ENCODE measurements at places on chromosomes 5 and 9.

GRCh38 chr5:51983161-51983560 lies 599.9 kb downstream of the ISL1 start:
- no peak for DNase-seq

- no peak for DNase-seq
Observed at GRCh38 chr5:41211417-41211816, 1.9 kb downstream of the C6 start.

DNA sequence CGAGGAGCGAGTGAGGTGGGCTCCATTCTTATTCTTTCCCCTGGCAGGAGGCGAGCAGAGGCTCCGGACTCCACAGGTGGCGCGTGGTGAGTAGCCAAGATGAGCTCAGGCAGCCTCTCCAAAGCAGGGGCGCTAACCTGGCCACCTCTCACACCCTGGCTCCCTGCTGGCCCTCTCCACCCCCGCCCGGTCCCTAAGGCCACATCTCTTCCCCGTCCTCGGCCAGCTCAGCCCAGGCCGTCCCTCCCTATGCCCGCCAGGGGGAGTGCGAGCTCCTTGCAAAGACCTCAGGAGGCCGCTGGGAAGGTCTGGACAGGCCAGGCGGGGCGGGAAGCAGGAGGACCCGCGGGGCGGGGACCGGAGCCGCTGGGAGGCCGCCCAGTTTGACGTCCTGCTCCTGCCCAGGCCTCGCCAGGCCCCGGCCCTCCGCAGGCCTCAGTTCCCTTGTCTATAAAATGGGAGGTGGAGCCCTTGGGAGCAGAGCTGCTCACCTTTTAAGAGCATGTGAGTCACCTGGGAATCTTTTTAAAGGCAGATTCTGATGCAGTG lies 46.3 kb upstream of the GGTA1 start:
- no peak for DNase-seq

- DNase-seq = peak; percentile 15
Observed at GRCh38 chr5:172630986-172631385, 10.1 kb upstream of the NEURL1B start.

DNA sequence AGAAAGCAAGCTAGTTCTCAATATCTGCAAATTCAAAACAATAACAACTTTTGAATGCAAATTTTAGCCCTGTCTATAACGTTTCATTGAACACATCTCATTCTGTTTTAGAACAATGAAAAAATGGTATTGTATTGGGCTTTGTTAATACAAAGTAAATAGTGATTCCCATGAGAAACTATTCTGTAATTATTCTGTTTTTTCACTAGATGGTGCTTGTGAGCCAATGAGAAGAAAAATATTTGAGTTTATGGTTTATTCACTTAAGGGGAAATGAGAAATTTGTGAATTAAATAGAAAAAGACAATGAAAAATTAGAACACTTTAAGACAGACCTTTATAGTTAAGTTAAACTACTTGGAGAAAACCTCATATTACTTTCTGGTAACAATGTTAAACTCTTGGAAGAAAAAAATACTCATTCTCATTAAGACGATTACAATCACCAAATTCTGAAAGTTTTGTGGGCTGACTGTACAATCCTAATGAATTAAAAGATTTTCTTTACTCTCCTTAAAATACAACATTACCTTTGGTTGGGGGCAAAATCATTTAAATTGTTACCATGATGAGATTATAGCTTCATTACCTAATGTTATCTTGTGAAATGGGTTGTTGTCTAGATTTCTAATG lies 127.0 kb downstream of the NNT start:
- no peak for DNase-seq

- DNase-seq = no peak
Observed at GRCh38 chr9:13266167-13266566, 13.3 kb downstream of the MPDZ start.

DNA sequence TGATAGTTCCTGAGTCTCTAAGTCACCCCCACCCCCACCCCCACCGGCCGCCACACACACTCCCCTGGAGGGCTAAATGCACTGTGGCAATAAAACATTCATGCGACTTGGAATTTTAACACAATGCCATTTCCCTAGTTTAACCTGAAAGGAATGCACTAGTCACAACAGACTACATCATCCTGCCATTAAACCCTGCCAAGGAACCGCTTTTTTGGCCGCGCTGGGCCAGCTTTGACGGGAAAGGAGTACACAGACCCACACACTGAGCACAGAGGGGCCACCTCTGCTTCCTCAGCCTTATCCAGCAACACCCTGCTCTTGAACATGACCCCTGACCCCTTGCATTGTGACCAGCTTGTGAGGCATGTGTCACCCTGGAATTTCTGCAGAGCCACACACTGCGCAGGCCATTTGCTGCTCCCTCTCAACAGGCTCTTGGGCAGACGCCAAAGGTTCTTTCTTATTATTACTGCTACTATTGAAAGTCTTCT lies 165.3 kb downstream of the BNC2 start:
- no peak for DNase-seq

- no peak for DNase-seq
Observed at GRCh38 chr9:104802110-104802509, 38.2 kb downstream of the NIPSNAP3B start.

DNA sequence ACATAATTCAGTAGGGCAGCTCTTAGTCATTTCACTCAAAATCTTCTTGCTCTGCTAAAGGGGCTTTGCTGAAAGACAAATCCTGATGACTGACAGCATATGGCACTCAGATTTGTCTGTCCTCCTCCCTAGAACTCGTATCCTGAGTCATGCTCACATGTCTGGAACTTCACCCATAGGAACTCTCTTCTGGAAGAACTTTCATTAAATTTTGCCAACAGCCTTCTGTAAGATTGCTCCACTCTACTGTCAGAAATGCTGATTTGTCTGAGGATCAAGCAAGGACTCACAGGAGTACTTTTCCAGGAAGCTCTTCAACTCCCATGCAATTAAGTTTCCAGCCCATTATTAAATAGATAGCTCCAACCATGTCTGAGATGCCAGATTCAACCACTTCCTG lies 59.8 kb upstream of the SNX2 start:
- no peak for DNase-seq

DNA sequence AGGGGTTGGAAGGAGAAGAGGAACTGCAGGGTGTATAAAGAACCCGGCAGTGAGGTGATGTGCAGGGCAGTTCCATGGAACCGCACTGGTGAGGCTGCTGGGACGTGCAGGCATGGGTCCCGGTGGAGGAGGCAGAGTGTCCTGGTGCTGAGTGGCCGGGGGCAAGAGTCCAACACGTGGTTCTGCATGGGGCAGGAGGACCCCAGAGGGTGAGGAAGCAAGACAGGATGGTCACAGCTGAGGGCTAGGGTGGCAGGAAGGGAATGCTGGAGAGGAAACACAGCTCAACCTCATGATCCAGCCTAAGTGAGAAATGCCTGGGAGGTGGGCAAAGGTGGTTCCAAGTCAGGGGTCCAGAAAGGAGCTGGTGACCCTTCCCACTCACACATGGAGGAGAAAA lies 87.2 kb downstream of the S1PR3 start:
- DNase-seq = no peak

GRCh38 chr5:42074353-42074752 lies 149.3 kb downstream of the FBXO4 start:
- no peak for DNase-seq

DNA sequence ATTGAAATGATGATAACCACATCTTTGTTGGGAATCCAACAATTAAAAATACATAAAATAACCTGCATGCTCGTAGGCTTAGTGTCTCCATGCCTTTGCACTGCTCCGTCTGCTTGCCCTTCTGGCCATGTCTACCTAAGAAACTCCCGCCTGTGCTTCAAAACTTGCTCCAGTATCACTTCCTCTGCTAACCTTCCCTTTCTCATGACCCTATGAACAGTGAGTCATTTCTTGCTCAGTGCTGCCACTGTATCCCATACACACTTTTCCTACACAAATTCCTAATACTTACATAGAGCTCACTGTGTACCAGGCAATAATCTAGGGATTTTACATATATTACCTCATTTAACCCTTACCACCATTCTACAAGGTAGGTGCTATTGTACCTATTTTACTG lies 33.5 kb downstream of the TMEM245 start:
- no peak for DNase-seq

DNA sequence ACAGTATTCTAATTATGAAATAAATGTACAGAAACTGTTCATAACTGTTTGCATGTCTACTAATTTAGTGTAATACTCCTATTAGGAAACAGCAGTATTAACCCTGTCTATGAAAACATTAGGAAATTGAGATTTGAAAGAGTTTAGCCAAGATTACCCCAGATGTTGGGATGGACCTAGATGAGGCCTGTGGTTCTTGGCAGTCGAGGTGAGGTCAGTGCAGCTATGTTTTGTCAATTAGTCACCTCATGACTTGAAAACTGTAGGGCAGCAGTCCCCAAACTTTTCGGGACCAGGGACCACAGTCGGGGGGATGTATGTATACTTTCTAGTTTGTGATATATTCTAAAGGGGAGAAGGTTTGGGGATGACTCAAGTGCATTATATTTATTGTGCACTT lies 4.7 kb downstream of the LNPEP start:
- no peak for DNase-seq

- DNase-seq = no peak
Observed at GRCh38 chr9:107954312-107954711, 464.7 kb upstream of the KLF4 start.

GRCh38 chr5:168967882-168968620 lies 332.9 kb downstream of the SLIT3 start:
- no peak for DNase-seq

GRCh38 chr5:113081091-113081839 lies 104.7 kb downstream of the DCP2 start:
- DNase-seq = no peak

GRCh38 chr5:138542180-138542955 lies 668 bp downstream of the ETF1 start:
- DNase-seq = no peak

- no peak for DNase-seq
Observed at GRCh38 chr9:126791406-126792230, 13.2 kb upstream of the ZBTB43 start.

DNA sequence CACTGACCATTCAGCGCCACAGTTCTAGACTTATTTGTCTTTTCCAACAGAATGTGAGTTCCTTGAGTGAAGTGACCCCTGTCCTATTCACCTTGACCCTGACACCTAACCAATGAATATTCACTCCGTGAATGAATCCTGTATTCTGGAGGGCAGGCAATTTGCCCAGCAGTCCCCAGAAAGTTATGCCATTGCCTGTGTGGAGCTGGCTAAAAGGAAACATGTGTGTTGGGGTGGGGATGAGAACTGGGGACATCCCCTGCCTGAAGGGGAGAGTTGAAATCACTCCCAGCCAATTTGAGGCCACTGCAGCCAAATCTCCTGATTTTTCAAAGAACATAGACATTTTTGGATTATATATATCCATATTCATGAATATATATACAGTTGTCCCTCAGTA lies 199.0 kb downstream of the SLIT3 start:
- no peak for DNase-seq

- no peak for DNase-seq
Observed at GRCh38 chr9:127021664-127022363, 100.6 kb downstream of the ANGPTL2 start.

DNA sequence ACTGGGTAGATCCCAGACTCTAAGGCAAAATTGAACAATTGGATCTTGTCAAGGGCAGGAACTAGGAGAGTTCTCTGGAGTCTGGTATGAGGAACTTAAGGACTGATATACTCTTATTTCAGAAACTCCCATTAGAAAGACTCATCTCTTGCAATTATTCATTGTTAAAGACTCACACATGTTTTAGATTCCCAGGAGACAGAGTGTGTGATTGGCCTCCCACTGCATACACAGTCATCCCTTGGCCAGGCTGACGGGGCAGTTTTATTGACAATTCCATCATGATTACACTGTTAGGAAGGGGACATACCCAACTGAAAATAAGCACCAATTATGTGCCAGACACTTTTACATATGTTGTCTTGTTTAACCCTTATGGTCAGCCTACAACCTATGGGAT lies 347.2 kb downstream of the DMAC1 start:
- DNase-seq = no peak

DNA sequence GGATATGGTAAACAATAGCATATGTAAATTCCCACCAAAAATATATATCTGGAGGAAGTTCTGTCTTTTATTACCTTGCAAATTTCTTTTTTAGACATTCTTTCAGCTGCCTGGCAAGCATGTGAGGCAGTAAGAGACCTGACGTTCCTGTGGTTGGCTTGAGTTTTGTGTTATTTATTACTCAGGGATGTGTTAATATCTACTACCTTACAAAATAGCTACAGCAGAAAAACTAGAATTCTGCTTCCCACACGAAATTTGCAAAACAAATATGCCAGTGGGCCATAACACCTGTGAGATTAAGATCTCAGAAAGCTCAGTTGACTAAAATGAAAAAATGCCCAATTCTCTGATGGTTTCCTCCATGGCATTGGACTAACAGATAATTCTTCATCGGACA lies 274.2 kb downstream of the TMEM167A start:
- DNase-seq = no peak

DNA sequence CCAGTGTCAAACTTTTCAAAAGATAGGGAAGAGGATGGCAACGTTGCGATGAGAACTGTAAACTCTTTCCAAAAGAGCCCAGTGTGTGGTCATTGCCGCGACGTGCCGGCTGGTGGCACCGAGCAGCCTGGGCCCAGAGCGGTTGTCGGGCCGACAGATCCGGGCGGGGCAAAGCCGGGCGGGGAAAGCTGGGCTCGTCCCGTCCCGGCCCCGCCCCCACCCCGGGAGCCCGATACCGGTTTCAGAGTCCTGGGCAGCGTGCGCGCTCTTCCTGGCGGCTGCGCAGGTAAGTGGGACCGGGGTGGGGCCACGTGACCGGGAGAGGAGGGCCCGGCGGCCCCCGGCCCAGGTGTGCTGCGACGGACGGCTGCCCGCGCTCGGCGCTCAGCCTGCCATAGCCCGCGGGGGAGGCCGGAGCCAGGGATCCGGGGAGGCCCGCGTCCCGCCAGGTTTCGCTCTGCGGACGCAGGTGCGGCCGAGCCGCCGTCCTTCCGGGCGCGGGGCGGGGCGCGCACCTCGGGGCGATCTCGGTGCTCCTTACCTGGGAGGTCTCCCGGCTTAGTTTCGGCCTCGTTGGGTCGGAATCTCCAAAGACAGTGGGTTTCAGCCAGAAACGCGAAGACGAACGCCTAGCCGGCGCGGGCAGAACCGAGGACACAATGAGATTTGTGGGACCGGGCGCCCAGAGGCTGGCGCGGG lies at the start of gene MARVELD2:
MARVELD2 (plus strand) TSS at position 232 of the 699 bp plus-strand sequence. CDS start 4,270 bp downstream, outside the sequence.
- peak; percentile 69 for DNase-seq

DNA sequence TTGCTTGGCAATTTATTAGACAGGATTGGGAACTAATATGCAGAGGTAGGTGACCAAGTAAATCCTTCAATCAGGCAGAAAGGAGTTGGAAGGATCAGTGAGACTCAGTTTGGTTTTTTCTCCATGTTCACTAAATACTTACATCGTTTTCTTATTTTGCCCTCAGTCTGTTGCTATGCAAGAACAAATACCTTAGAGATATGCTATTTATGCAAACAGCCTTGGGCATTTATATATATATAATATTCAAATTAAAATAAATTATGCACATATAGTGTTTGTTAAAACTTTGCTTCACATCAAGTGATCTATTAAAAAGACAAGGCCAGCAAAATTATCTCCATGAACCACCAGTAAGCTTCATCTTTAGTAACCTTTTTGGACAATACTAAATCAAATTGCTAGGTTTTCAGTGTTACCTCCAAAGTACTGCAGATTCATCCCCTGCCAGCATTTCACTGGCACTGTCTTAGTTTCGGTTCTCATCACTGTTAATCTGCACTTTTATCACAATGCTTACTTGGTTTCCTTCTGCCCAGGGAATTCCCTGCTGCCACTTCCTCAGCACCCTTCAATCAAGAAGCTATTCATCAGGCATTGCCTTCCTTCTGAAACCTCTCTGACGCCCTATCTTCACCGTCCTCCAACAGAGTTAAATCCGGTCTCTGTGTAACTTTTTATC lies 26.0 kb upstream of the LIFR start:
- no peak for DNase-seq

Measured in NCI-H187 treated with DMSO at 0.1 percent for 48 hours (cell line).